Activated naive CD8-positive, alpha-beta T cell treated with anti-CD3 and anti-CD28 coated beads for 36 hours (primary cell): ENCODE measurements at places on chromosomes 2 and 18.

DNA sequence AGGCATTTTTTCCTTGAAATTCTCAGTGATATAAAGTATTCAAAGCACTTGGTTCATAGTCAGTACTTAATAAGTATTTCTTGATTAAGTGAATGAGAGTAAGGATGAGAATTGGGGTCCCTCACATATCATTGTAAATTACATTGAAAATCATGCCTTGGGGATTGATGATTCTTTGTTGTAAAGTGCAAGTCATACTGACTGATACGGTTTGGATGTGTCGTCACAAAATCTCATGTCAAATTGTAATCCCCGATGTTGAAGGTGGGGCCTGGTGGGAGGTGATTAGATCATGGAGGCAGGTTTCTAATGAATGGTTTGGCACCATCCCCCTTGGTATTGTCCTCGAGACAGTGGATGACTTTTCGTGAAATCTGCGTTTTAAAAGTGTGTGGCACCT, 385.9 kb downstream of the DLGAP1 start:
- H3K4me1 ChIP-seq = peaks cover 2% of the 10 kb centered on the region
- H3K27ac ChIP-seq = no peak overlapping the region
- DNase-seq = no peak
- H3K27me3 ChIP-seq = peaks cover 6% of the 10 kb centered on the region

- H3K27me3 ChIP-seq = no peaks in the 10 kb centered on the region
- H3K36me3 ChIP-seq = no peaks in the 10 kb centered on the region
- DNase-seq = no peak
- no peaks in the 10 kb centered on the region for H3K4me1 ChIP-seq
- no peak overlapping the region for H3K27ac ChIP-seq
- no peak overlapping the region for H3K4me3 ChIP-seq
Measured at GRCh38 chr2:122203523-122203922, 448.1 kb downstream of the TSN start.

- H3K36me3 ChIP-seq = no peaks in the 10 kb centered on the region
- H3K4me3 ChIP-seq = no peak overlapping the region
- H3K27me3 ChIP-seq = peaks cover 4% of the 10 kb centered on the region
- no peak for DNase-seq
- no peaks in the 10 kb centered on the region for H3K4me1 ChIP-seq
- no peak overlapping the region for H3K27ac ChIP-seq
Measured at GRCh38 chr2:236865052-236865451, 220.6 kb upstream of the COPS8 start.

- H3K36me3 ChIP-seq = no peaks in the 10 kb centered on the region
- peaks cover 9% of the 10 kb centered on the region for H3K27me3 ChIP-seq
Measured at GRCh38 chr2:137837830-137838229, 126.4 kb upstream of the HNMT start.

GRCh38 chr2:154193246-154193645, 321.5 kb downstream of the GALNT13 start:
- no peaks in the 10 kb centered on the region for H3K36me3 ChIP-seq
- H3K27ac ChIP-seq = no peak overlapping the region
- DNase-seq = no peak
- H3K4me3 ChIP-seq = no peak overlapping the region
- no peaks in the 10 kb centered on the region for H3K27me3 ChIP-seq
- no peaks in the 10 kb centered on the region for H3K4me1 ChIP-seq

DNA sequence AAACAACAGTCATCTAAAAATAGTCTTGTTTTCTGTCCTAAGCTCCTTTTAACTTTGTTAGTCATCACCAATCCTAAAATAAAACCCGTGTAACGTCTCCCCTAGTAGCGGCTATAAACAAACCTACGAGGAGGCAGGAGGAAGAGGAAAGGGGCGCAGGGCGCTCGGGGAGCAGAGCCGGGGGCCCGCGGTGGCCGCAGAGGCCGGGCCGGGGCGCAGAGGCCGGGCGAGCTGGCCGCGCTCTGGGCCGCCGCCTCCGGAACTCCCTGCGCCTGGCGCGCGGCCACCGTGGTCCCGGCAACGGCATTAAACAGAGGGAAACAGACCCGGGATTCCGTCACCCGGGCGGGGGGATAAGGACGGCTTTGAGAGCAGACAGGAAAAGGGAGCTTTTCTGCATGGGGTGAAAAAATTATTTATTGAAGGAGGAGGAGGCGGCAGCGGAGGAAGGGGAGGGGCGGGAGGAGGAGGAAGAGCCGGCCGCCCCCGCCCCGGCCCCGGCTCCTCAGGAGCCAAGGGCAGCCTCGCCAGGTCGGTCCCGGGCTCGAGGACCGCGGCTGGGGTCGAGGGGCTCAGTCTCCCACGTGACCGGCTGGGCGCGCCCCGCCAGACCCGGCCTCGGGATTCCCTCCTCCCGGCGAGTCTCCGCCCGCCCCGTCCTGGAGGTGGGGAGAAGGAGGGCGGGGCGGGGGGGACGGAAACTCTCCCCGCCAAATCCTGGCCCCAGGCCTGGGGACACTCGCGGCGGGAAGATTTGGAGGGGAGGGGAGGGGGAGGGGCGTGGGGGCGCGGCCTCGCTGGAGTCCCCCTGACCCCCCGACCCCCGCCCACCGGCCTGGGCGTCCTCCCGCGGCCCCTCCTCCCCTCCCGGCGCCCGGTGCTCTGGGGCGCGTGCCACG, 1.8 kb upstream of the NFATC1 start:
- DNase-seq = peak; percentile 64
- H3K4me1 ChIP-seq = peaks cover 22% of the 10 kb centered on the region
- peak overlapping the region; percentile 81 for H3K4me3 ChIP-seq
- H3K27ac ChIP-seq = peak overlapping the region; percentile 89
- peaks cover 8% of the 10 kb centered on the region for H3K27me3 ChIP-seq

DNA sequence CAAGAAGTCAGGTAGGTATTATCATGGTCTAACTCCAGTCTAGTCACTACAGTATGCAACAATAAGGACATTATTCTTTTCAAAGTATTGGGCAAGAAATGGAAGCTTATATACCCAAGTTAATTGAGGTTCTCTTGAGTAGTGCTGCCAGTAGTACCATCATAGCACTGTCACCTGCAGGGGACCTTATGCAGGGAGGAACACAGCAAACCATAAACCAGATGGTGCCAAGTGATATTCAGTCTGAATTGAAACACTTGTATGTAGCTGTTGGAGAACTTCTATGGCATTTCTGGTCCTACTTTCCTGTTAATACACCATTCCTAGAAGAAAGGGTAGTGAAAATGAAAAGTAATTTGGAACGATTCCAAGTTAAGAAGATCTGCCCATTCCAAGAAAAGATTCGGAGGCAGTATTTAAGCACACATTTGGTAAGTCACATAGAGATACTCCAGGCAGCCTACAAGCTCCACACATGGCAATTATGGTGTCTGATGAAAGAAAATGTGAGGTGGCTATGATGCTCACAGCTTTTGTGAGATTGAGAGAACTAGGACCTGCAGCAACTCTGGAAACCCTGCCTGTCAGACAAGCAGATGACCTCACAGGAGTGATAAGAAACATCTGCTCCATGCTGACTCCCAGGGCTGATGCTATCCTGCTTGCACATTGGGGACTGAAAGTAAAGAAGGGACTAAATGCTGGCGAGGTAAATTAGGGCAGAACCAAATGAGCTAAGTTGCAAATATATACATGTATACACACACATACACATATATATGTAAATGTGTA, 174.7 kb downstream of the MC4R start:
- H3K27me3 ChIP-seq = no peaks in the 10 kb centered on the region
- H3K36me3 ChIP-seq = no peaks in the 10 kb centered on the region
- no peak overlapping the region for H3K4me3 ChIP-seq
- H3K4me1 ChIP-seq = no peaks in the 10 kb centered on the region
- H3K27ac ChIP-seq = no peak overlapping the region

GRCh38 chr2:219430633-219431615, 3.7 kb upstream of the SPEG start:
- no peaks in the 10 kb centered on the region for H3K36me3 ChIP-seq
- no peak for DNase-seq
- no peak overlapping the region for H3K4me3 ChIP-seq
- H3K27ac ChIP-seq = no peak overlapping the region
- peaks cover 25% of the 10 kb centered on the region for H3K27me3 ChIP-seq
- no peaks in the 10 kb centered on the region for H3K4me1 ChIP-seq

GRCh38 chr18:42882122-42882521, 233.4 kb downstream of the RIT2 start:
- no peak overlapping the region for H3K4me3 ChIP-seq
- no peaks in the 10 kb centered on the region for H3K27me3 ChIP-seq
- H3K4me1 ChIP-seq = no peaks in the 10 kb centered on the region
- no peak for DNase-seq

DNA sequence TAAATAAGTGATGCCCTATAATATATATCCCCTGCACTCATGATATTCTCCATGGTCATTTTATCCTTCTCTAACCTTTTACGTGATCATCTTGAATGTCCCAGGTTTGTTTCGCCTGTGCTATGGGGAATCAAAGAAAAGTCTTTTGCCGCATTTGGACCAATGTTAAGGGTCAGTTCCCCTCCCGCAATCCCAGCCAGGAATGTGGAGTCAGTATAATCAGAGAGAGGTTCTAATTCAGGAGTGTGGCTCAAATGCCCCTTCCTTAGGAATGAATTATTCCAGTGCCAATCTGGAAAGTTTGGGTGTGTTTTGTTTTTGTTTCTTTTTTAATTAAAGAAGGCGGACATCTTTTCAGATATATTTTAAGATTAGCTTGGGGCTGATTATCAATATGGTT, 41.8 kb downstream of the PMS1 start:
- peaks cover 3% of the 10 kb centered on the region for H3K4me1 ChIP-seq
- H3K27me3 ChIP-seq = no peaks in the 10 kb centered on the region
- no peak for DNase-seq
- H3K27ac ChIP-seq = no peak overlapping the region

DNA sequence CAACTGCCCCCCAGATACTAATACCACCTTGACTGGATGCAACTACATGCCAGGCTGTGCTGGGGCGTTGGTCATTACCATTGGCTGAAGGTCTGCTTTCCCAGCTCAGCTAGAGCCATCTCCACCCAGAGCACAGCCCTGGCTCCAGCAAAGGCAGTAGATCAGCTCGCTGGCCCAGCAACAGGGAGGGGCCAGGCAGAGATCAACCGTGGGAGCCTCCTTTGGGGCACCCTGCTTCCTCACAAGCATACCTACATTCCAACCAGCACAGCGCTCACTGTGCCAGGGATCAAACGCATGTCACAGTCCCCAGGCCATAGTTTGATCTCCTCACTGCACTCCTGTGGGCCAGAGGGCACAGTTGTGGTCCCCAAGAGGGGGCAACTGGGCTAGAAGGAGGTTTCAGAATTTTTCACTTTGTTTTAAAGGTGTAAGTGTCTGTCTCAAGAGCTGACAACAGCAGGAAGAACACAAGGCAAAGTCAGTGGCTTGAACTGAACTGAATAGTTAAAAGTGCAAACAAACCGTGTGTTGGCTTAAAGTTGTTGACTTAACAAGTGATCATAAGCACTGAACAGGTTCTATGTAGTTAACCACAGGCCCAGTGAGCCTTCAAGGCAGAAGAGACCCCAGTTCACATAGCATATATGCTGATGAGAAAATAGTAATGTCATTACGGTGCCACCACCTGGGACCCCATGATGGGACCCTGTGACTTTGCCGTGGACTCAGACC, 70.1 kb upstream of the BZW1 start:
- no peak overlapping the region for H3K27ac ChIP-seq
- no peaks in the 10 kb centered on the region for H3K27me3 ChIP-seq
- DNase-seq = no peak
- no peak overlapping the region for H3K4me3 ChIP-seq
- H3K4me1 ChIP-seq = peaks cover 3% of the 10 kb centered on the region

DNA sequence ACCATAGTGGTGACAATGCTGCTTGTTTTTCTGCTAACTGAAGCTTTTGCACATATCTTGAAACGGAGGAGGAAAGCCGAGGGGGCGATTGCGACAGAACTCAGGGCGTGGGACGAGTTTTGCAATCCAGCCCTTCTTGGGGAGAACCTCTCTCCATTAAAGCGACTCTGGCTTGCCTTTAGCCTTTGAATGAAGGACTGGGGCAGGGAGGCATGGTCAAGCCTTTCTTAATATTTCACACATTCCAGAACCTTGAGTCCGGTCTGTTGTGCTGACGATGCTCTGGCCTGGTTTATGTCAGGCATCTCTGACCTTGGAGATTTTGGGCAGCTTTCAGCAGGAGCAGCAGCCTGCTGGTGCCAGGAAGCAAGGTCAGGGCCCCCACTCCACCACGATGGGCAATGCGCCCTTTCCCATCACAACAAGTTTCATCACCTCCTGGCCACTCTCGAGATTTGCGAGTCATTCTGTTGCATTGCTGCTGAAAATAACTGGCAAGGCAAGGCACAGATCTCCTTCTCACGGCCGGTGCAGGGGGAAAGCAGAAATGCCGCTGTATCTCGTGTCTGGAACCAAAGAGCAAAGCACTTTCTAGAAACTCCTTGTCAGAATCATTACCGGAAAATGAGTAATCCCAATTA, 10.8 kb downstream of the EMILIN2 start:
- no peak overlapping the region for H3K4me3 ChIP-seq
- H3K4me1 ChIP-seq = peaks cover 1% of the 10 kb centered on the region
- H3K27ac ChIP-seq = no peak overlapping the region
- no peak for DNase-seq

GRCh38 chr2:191693166-191693565, 15.2 kb downstream of the NABP1 start:
- H3K27me3 ChIP-seq = no peaks in the 10 kb centered on the region
- H3K36me3 ChIP-seq = peaks cover 17% of the 10 kb centered on the region
- no peak for DNase-seq
- no peak overlapping the region for H3K4me3 ChIP-seq

GRCh38 chr18:77198663-77199062, 51.0 kb upstream of the GALR1 start:
- no peaks in the 10 kb centered on the region for H3K27me3 ChIP-seq
- H3K4me1 ChIP-seq = no peaks in the 10 kb centered on the region
- H3K36me3 ChIP-seq = no peaks in the 10 kb centered on the region
- no peak for DNase-seq
- no peak overlapping the region for H3K27ac ChIP-seq

DNA sequence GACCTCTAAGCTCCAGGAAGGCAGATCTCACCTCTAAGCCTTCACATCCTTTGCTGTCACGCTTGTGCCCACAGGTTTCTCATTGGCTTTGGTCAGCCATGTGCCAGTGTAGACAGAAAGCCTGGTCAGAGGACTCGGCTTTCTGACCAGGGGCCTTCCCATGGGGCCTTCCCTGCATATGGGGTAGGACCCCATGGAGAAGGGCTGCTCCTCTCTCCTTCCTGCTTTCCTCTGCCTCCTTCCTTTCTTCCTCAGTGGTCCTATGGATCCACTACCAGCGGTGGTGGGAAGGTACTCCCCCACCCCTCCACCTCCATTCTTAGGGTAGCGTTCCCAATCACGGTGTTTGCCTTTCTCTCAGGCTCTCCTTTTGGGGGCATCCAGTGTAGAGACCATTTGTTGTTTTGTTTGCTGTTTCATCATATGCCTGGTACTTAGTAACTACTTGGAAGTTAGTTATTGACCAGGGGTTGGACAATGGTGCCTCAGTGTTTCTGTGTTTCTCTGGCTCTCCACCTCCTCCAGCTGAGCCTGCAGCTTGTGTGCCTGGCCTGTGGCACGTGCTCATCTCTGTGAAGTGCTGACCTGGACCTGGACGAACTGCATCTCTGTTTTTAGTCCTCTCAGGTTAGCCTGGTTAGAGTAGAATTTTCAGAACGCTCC, 71.6 kb downstream of the ZNF407 start:
- no peak for DNase-seq
- H3K36me3 ChIP-seq = peaks cover 3% of the 10 kb centered on the region
- H3K27me3 ChIP-seq = no peaks in the 10 kb centered on the region
- no peaks in the 10 kb centered on the region for H3K4me1 ChIP-seq
